ENCODE measurements at places on chromosomes 1 and 21. TPM values are rescaled to one million over a fixed set of nuclear protein-coding genes. Genes with fewer than 3 reads are reported as not detected.

DNA sequence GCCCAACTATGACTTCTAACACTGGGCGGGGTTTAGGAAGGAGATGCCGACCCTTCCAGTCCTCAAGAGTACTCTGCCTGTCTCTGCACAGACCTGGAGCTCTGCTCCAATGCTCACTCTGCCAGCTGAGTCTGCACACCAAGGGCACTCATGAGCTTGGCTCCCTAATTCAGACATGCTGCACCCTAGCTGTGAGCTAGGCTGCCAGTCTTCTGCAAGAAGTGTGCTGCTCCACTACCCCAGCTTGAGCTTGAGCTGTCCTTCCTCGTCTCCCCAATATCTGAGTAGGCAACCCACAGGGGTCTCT lies 13.2 kb downstream of the TP53BP2 start:
- no peak for DNase-seq

DNA sequence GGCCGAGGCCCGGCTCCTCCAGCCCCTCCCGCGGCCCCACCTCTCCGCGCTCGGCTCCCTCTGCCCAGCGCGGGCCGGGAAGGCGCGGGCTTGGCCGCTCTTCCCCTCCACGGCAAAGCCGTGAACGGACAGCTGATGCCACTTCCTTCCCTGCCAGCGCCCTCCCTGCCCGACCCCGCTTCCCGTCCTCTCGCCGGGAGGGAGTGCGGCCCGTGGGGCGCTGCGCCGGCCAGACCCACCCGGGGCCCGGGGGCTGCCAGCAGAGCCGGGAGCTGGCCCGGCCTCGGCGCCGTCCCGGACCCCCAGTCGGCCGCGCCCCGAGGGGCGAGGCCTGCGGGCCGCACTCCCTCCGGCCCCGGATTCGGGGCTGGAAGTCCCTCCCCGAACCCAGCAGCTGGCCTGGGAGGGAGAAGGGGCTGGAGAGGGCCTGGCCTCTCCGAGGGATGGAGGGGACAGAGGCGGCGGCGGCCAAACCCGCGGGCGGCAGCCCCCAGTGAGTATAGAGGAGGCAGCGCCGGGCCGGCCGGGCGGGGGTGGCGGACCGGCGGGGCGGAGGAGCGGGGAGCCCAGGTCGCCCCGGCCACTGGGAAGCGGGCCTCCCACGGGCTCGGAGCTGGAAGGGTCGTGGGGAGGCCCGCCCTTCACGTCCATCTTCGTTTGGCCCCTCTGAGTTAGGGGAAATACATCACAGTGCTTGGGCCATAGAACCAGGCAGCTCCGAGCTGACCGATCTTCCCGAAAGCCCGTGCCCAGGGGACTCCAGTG lies at the start of gene KIAA1614:
TSS of gene KIAA1614 (plus strand) at position 97 of the 765 bp plus-strand sequence. CDS start at position 444, 347 bp downstream.
- peak; percentile 59 for DNase-seq

- DNase-seq: no peak
These were observed 26.4 kb upstream of the LRIG2 start for GRCh38 chr1:113046569-113046968.

- DNase-seq: no peak
These were observed 148.6 kb upstream of the WNT4 start for GRCh38 chr1:22291494-22291893.

- no peak for DNase-seq
These were observed 123.6 kb upstream of the KCNJ6 start for GRCh38 chr21:38039841-38040240.

GRCh38 chr1:155205969-155206593 lies 1.6 kb downstream of the THBS3 start:
- no peak for DNase-seq

- DNase-seq: no peak
These were observed 63.7 kb upstream of the ABCG1 start for GRCh38 chr21:42155045-42155855.

GRCh38 chr1:183144752-183145151 lies 41.3 kb upstream of the LAMC2 start:
- no peak for DNase-seq

DNA sequence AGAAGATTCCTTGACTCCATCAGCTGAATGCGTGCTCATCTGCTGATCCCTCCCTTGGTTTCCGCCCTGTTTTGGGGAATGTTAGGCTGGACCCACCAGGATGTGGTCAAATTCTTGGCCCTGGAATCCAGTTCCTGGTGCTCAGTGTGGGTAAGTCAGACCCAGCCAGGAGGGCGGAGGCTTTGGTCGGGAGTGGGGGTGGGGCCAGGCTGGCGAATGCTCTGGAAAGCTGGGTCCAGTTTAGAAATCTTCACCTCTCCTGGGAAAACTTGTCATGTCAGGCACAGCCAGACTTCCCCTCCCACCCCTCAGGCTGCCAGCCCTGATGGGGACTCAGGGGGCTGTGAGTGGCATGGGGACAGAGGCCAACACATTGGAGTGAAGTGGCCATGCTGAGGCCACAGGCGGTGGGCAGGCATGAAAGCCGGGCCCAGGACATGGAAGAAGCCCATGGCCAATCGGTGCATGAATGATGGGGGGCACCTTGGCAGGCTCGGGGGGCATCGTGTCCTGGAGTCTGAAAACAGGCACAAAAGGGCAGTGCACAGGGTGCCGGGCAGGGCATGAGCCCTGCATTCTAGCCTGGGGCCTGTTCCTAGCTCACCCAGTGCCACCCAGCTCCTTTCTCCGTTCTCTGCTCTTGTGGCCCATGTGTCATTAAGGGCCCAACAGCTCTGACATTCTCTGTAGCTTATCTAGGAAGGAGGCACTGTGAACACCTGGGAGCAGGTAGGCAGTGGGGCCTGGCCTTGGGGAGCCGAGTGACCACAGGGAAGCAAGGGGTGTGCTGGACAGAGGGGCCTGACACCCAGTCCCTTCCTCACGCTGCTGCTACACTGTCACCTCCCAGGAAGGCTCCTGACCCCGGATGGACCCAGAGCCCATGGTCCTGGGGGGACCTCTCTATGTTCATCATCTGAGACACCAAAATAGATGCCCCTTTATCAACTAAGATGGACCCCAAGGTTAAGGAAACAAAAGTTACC lies 14.6 kb upstream of the PADI1 start:
- DNase-seq: no peak

DNA sequence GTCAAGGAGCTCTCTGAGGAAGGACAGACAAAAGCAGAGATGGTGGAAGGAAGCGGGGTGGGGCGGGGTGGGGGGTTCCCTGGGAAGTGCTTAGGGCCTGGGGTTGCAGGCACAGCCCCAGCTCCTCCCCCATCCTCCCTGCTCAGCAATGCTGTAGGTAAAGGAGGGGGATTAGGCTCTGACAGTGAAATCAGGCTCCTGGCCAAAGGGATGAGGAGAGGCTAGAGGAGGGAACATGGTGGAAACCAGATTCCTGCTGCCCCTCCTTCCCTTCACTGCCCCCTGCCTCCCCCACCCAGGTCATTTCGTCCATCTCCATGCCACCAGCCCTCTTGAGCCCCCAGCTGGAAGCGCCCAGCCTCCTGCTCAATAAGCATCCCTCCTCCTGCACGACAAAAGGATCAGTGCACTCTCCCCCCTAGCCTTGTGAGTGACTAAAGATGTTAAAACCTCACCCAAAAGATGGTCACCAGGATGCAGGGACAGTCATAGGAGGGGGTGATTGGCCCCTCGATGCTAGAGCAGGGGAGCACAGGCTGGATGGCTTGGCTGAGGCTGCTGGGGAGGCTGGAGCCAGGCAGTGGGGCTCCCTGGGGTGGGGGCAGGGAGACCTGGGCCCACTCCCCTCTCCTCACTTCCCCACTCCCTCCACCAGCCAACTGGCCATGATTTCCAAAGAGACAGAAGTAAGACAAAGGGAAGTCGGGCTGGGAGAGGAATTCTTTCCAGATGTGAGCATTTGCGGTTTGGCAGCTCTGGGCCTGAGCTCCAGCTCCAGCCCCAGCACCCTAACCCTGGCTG lies 2.2 kb upstream of the CRABP2 start:
- no peak for DNase-seq

DNA sequence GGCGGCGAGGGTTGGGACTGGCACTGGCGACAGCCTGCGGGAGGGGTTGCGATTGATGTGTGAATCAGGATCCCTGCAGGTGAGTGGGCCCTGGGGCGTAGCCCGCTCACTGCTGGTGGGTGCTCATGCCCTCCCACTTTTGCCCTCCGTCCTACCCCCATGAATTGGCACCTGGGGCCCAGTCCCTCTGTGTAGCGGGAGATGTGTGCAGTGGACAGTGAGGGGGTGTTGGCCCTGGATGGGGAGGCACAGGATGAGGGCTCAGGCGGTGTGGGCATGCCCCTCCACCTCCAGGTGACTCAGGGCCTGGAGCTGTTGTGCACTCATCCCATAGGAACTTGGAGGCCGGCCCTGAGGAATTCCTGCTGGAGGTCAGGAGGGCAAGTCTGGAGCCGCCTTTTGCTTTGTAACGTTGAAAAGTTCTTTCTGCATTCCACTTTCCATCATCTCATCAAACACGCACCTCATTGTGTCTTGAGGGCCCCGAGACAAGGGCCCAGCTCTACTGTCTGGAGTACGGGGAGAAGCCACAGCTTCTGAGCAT lies 3.0 kb downstream of the PEAR1 start:
- DNase-seq: peak; percentile 65

GRCh38 chr1:156690675-156691036 lies 13.4 kb upstream of the NES start:
- no peak for DNase-seq

GRCh38 chr1:3034728-3035562 lies 13.7 kb downstream of the ACTRT2 start:
- DNase-seq: peak; percentile 52

- no peak for DNase-seq
These were observed 8.1 kb upstream of the INAVA start for GRCh38 chr1:200886594-200886993.

DNA sequence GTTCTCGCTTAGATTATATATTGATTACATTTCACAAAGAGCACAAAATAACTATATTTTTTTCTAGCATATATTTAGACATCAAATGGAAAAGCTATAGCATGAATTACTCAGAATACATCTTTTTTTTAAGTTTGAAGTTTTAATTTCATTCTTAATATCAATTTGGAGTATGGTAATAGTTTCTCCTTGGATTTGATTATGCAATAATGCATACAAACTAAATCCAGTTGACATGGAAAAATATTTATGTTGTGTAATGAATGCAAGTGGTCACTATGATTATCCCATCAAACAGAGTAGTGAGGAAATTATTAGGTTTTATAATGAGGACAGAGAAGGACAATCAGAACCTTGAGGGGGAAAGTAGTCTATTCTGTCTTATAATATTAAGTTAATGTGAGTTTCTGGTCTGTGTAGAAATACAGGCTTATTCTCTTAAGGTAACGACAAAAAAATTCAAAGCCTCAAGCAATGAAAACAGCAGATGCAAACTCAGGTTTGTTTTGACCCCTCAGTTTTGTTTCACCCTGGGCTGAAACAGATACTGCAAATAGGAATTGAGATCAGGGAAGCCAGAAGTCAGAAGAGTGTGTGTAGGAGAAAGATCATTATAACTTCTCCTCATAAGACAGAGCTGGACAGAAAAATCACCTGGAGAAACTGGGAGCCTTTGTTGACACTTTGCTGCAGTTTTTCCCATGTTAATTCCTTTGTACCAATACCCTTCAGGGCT lies 23.7 kb downstream of the LRRC8B start:
- no peak for DNase-seq

GRCh38 chr21:40018871-40019475 lies 151.7 kb downstream of the PCP4 start:
- no peak for DNase-seq

GRCh38 chr1:117531222-117531621 lies 74.6 kb upstream of the TENT5C start:
- no peak for DNase-seq

GRCh38 chr1:219465212-219466093 lies 147.5 kb downstream of the ZC3H11B start:
- DNase-seq: no peak

DNA sequence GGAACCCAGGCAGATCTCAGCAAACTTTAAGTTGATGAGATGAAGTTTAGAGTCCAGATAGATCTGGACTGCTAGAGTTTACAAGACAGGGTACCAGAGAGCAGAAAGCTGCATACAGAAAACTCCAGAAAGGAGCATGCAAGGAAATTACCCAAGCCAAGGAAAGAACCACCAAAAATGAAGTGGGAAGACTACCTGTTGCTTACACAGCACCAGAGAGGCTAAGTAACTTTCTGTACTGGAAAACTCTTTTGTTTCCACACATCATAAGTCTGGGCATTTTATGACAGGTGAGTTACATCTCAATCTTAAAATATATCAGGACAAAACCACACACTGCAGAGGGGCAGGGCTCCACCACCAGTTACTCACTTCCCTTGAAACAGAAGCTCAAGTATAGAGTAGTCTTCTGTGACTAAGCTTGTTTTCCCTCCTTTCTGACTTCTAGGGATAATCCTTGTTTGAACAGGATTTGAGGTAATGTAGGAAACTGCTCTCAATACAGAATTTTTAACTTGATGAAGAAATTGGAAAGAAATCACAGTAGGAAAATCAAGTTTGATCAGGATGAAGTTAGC lies 17.4 kb upstream of the GJA9 start:
- no peak for DNase-seq

DNA sequence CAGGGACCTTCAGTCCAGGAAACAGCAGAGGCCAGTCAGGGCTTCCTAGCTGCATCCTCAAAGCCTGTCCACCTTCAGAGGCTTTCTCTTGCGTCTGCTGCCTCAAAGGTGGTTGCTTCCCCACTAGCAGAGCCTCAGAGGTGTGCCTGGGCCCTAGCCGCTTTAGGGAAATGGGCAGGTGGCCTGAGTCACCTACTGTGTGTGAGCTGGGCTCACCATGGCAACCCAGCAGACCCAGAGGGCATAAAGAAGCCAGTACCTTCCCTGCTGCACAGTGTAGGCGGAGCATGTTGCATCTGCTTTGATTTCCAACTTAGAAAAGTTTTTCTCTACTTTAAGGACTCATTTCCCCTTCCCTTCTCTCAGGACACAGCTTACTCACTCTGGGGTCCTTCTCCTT lies 12.5 kb downstream of the SLC9A1 start:
- no peak for DNase-seq

DNA sequence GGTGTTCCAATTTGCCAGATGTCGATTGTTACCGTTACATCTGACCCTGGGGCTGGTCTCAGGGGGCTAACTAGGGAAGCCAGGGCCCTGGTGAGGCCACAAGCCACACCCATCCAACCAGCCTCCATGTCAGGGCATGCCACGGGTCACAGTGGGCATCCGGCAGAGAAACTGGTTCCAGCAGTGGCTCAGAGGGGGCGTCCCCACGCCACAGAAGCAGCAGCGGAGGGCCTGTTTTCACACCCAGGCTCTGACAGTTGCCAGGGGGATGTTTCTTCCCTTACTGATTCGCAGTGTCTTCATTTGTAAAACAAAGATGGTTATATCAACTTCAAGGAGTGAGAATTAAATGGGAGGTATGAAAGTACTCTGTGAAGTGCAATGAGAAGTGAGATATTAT lies 75.0 kb upstream of the COX20 start:
- no peak for DNase-seq

DNA sequence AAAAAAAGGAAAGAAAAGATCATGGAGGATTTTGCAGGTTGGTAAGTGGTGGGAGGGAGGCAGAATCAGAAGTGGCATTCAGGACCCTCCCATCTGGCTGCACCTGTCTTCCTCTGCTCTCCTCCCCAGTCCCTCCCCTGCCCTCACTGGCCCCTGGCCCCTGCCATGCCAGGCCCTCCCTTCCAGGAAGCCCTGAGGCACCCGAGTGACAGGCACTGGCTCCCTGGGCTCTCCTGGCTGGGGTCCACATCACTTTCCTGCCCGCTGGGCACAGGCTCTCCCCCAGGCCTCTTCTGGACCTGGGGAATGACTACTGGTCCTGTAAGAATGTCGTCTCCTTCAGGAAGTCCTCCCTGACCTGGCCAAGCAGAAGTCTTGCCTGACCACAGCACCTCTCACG lies 15.3 kb upstream of the ADARB1 start:
- DNase-seq: no peak

The CELA3A gene
- total RNA-seq: not detected

The SPRR2B gene
- total RNA-seq: not detected

The CHODL gene
- 1.4 TPM for total RNA-seq
